MV-4-11 (cell line): ENCODE measurements at places on chromosomes 4 and X.
A peak's percentile ranks its signal among the peaks of the same experiment; 100 is the strongest.

DNA sequence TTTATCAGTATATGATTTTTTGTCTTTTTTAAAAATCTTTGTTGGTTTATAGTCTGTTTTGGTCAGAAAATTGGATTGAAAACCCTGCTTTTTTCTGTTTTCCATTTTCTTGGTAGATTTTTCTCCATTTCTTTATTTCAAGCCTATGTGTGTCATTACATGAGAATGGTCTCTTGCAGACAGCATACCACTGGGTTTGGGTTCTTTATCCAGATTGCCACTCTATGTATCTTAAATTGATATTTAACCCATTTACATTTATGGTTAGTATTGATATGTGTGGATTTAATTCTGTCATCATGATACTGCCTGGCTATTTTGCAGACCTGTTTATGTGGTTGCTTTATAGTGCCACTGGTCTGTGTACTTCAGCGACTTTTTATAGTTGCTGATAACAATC is 239.9 kb upstream of the NDST4 start:
- no peak for DNase-seq

DNA sequence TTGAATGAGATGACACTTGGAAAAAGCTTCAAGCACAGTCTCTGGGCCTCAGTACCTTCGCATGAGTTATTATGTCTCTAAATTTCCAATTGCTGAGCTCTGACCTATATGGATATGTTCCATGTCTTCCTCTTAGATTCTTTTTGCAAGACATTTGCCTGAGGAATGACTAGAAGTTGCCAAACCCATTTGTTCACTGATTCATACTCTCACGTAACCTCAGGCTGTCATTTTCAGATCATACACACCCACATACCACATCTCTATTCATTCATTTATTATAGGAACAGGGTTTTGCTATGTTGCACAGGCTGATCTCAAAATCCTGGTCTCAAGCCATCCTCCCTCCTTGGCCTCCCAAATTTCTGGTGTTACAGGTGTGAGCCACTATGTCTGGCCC is 2137.1 kb upstream of the TENM3 start:
- no peak for DNase-seq

- DNase-seq: no peak
Measured at GRCh38 chr4:149409146-149409545, 406.5 kb downstream of the IQCM start.

DNA sequence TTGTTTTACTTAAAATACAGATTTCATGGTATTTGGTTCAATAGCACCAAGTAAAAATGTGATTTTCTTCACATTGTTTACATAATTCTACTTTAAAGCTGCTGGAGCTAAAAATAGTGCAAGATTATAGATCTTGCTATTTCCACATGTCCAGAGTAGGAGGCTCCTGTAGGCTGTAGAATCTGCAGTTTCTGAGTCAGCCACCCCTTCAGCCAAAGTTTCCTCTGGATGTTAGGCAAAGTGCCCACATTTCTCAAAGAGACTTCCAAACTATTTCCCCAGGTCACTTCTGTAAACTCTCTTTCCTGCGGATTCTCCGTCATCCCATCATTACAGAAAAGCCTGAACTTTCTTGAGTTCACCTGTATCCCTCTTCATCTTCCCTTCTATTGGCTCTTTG is 342.5 kb upstream of the FSTL5 start:
- no peak for DNase-seq

DNA sequence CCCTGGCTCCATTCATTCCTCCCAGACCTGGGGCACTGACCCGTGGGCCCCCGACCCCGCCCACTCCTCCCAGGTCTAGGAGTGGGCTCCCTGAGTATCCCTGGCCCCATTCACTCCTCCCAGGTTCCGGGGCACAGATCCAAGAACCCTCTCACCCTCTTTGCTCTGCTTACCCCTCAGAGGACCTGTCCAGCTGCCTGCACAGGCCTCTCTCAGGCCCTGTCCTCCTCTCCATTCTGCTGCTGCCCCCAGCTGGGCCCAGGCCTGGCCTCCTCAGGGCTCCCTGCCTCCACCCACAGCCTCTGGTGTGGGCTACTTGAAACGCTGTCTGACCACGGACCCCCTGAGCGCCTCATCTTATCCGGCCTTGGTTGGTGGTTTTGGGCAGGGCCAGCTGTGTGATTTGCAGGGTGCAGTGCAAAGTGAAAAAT is 217.7 kb upstream of the PSAPL1 start:
- DNase-seq: peak; percentile 64

- no peak for DNase-seq
Measured at GRCh38 chrX:45757272-45757671, 556.6 kb upstream of the DIPK2B start.

DNA sequence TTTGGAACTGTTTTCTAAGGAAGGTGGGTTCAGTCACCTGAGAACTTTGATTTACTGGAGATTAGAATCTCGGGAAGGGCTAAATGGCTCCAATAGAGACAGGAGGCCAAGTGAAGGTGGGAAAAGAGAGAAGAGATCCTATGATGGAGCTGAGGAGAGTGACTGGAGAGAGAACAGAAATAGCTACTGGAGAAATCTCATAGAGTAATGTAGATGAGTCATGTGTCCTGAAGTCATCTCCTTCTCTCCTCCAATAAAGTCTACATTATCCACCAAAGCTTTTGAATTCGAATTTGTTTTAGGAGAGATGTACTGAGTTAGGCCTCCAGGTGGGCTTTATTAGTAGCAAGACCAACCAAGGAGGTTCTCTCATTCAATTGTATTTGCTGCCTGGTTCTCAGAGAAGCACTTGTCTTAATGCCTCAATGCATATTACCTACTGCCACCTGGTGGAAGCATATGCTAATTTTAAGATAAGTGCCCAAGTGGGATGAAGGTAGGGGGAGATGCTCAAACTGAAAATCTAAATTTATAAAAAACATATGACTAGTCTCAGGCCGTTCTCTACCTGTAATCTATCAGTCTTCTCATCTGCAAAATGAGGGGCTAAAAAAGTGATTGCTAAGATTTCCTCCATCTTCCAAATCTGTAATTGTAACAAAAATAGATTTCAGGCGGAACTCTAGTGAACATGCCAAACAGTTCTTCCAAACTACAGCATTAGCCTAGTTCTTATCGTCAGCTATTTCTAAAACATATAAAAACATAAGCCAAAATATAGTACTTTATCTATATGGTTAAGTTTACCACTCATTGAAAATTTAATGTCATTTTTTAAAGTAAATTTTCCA is 24.4 kb downstream of the TXK start:
- DNase-seq: peak; percentile 28
